Breast epithelium (tissue), 4 donors: ENCODE measurements at places on chromosomes 4 and X. TPM values are rescaled to one million over a fixed set of nuclear protein-coding genes. Genes with fewer than 3 reads are reported as not detected.

DNA sequence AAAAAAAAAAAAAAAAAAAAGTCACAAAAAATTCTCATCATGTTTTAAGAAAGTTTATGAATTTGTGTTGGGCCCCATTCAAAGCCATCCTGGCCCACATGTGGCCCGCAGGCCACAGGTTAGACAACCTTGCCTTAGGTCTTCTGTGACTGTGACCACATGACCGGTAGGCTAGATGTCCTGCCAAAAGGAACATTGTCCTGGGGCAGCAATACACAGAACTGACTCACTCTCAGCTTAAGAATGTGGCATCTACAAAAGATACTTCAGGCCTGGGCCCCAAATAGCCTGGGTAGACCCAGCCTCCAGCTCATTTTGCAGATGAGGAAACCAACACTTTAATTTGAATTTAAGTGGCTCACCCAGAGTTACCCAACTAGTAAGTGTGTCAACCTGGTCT is 10.0 kb downstream of the AWAT2 start:
- DNase-seq = no peak

The TCEAL9 gene
- 94.5 TPM for total RNA-seq

DNA sequence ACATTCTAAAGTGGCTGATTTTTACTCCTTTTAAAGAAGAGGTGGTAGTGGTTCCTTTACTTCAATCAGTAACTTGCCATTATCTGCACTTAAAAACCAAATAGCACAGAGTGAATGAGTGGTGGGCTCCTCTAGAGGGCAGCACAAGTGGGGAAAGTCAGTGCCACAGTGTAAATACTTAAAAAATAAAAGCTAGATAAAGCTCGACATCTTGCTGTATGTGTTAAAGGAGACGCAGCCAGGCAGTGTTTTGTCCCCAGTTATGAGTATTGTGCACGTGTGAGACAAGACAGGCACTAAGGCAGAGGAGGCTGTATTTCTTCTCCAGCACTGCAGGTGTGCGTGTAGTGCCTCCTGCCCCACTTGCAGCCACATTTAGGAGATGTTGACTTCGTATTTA is 24.6 kb downstream of the NAP1L5 start:
- no peak for DNase-seq

- no peak for DNase-seq
Measured at GRCh38 chr4:128519163-128519830, 231.7 kb upstream of the PGRMC2 start.

- no peak for DNase-seq
Measured at GRCh38 chr4:7364979-7365378, 69.8 kb downstream of the PSAPL1 start.

DNA sequence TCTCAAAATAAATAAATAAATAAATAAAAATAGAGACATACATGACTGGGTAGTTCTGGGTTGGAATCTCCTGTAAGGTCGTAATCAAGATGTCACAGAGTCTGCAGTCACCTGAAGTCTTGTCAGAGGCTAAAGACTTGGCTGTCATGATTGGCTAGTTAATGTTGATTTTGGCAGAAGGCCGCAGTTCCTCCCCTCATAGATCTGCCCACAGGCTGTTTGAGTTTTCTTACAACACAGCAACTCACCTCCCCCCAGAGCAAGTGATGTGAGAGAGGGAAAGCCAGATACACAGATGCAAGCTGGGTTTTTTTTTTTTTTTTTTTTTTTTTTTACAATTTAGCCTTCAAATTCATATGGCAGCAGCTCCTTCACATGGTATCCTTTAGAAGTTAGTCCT is 36.4 kb upstream of the BMPR1B start:
- DNase-seq = no peak

The GATA1 gene
- total RNA-seq = not detected

- DNase-seq = no peak
Measured at GRCh38 chrX:47772764-47773163, 63.9 kb upstream of the ZNF81 start.

The SLC2A9 gene
- 10.7 TPM for total RNA-seq

The P2RY4 gene
- total RNA-seq = 1.3 TPM

- no peak for DNase-seq
Measured at GRCh38 chr4:107349266-107349665, 313.2 kb upstream of the DKK2 start.

DNA sequence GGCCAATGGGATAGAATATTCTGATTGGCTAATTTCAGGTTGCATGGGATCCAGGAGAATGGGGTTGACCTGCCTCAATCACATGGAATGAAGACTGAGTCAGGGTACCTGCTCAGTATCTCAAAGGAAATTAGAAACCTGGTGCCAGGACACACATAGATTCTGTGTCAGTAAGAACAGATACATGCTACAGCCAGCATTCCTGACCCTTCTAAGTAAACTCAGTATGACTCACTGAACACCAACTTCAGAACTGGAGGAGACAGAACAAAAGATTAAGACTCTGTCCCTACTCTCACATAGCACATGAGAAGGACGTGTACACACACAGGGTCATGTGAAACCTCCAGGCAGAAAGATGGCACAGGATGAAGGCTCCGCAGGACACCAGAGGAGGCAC is 54.5 kb downstream of the FAM184B start:
- no peak for DNase-seq

GRCh38 chr4:52198294-52198693 is 147.2 kb downstream of the SPATA18 start:
- no peak for DNase-seq

DNA sequence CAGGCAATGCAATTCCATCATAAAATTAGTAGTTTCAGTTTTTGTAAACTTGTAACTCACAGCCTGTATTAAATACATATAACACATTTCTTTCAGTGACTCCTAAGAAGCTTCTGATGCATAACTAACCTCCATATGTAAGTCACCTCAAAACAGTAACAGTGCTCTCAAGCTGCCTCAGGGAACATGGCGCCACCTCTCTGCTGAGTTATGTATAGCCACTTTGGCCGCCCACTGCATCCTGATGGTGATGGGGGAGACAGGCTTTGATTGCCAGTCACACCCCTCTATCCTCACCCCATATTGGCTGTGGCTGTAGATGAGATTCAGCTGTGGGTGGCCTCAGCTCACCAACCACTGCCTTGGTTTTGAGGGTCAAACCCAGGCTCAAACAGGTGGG is 54.3 kb downstream of the LRBA start:
- DNase-seq = no peak

The AWAT2 gene
- not detected for total RNA-seq

The JCHAIN gene
- 10.1 TPM for total RNA-seq

DNA sequence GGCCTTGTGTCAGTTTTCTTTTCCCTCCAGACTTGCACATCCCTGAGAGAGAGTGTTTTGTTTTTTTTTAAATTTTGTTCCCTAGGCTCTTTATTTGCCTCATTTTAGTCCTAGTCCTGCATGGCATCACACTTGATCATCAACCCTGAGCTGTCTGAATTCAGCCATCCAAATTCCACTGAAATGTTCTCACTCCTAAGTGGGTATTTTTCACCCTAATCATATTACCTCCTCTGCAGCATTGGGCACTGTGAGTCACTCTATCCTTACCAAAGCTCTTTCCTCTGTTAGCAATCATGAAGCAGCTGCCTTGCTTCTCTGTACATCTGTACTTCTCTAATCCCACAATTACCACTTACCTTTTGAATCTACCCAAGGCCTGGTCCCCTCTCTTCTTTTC is 356.6 kb upstream of the MAGEB2 start:
- DNase-seq = no peak

DNA sequence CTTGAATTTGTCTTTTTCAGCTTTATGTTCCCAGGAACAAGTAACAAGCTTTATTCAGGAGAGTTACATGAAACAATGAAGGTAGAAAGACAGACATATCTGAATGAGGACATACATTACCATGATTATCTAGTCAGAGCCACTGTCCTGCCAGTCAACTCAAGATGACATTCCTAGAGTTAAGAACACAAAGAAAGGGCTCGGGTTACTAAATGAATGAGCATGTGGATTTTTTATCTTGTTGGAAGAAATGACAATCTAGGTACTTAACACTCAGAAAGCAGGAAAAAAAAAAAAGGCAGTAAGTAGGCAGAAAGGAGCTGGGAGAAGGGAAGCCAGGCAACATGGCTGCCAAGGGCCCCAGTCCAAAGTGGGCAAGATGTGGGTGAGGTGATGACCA is 28.0 kb upstream of the PACRGL start:
- DNase-seq = no peak

- no peak for DNase-seq
Measured at GRCh38 chrX:153708415-153708814, 15.8 kb downstream of the BCAP31 start.

- no peak for DNase-seq
Measured at GRCh38 chrX:41723826-41724225, at the start of gene GPR82. Gene GPR82, plus strand, starts transcription at chrX:41724181. Its CDS starts 2,846 bp downstream, at chrX:41727027.

The DCK gene
- 23.0 TPM for total RNA-seq

DNA sequence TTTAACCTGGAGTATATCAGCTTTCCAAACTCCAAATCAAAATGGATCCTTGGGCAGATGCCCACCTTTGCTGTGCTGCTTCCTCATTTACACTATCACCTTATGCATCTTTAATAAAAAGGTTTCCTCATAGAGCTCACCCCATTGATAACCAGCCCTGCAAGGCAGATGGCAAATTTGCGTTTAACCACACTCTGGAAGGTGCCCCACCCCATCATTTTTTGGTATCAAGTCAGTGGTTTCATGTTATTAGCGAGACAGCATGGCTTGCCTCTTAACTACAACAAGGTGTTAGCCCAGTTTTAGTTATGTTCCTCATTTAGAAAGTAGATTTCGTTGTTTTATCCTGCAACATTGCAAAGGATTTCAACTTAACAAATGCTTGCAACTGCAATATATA is 214.0 kb upstream of the WDFY3 start:
- no peak for DNase-seq

GRCh38 chr4:42197341-42197740 is 44.9 kb upstream of the BEND4 start:
- no peak for DNase-seq

GRCh38 chr4:6489927-6490326 is 17.5 kb upstream of the PPP2R2C start:
- DNase-seq = no peak
